Breast epithelium (tissue), 4 donors: ENCODE measurements at places on chromosomes 2 and 18.

DNA sequence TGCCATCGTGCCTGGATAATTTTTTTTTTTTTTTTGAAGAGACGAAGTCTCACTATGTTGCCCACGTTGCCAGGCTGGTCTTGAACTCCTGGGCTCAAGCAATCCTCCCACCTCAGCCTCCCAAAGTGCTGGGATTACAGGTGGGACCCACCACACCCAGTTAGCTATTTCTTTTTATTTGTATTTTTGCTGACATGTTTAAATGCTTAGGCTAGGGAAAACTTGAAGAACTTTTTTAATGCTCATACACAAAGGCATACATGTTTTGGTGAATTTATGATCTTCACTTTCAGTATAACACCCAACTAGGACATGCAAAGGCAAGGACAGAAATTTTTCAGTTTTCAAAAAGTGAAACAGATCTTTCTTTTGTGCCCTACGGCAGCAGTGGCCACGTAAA, 9.9 kb downstream of the L3MBTL4 start:
- DNase-seq = no peak

DNA sequence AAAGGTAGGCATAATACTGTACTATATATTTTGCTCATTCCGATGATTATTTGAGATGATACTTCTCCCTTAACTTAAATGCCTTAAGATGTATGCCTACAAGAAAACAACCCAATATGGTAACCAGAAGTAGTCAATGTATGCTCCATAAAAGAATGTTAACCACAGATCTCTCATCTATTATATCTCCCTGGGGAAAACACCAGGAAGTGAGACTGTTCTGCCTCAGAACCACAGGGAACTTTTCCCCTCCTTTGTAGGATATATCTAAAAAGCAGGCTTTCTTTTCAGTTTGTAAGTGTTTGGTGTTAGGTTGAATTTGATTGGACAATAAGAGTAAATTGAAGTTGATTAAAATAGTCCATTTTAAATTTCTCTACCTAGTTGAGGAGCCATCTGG, 1160.5 kb upstream of the NXPH2 start:
- DNase-seq = no peak

DNA sequence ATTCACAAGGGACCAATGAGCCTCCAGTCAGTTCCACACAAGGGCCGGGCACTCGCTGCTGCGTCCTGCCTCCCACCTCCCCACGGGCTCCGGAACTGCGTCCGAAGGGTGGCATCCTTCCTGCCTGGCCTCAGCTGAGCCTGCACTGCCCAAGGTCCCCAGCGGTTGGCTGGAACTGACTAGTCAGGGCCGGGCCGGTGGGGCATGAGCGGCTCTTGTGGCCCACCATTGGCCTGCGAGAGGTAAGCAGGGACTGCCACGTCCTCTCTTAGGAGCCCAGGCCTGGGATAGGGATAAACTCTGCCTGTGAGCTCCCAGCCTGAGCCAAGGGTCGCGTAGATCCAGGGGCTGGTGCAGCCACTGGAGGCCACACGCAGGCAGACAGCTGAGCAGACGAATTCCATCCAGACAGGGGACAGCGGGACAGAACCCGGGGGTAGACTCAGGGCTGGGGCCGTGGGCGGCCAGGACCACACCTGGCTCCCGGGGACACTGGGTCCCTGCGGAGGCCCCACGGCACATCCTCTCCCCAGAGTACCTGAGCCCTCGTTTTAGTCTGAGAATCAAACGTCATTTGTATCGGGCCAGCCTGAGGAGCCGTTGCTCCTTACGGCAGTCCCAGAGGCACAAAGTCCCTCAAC, 148.4 kb downstream of the ZNF516 start:
- no peak for DNase-seq

- no peak for DNase-seq
These were observed 70.4 kb downstream of the IL1R2 start for GRCh38 chr2:102061962-102062795.

- DNase-seq = no peak
These were observed 142.4 kb upstream of the ALPP start for GRCh38 chr2:232236200-232236599.

DNA sequence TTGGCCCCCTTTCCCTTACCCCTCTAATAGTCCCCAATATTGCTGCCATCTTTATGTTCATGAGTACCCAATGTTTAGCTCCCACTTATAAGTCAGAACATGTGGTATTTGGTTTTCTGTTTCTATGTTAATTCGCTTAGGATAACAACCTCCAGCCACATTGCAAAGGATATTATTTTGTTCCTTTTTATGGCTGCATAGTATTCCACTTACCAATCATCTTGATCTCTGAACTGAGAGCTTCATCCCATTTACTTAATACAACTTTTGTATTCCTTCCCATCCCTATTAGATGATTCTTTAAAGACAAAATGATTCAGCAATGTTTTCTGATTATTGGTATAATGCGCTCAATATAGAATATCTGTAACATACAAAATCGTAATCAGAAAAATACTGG, 36.7 kb downstream of the ARL5A start:
- no peak for DNase-seq

GRCh38 chr2:19745318-19746136, 156.3 kb downstream of the TTC32 start:
- DNase-seq = no peak

DNA sequence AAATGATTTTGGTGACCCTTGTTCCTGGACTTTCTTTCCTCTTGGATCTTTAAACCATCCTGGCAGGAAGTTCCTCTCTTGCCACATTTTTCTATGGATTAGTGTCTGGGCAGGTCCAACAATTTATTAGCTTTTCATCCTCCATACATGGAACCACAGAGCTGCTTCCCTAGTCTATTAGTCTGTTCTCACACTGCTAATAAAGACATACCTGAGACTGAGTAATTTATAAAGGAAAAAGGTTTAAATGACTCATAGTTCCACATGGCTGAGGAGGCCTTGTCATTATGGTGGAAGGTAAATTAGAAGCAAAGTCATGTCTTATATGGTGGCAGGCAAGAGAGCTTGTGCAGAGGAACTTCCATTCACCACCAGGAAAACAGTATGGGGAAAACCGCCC, 122.9 kb downstream of the DDX1 start:
- DNase-seq = no peak

GRCh38 chr18:40984856-40985255, 970.2 kb upstream of the PIK3C3 start:
- no peak for DNase-seq

- DNase-seq = no peak
These were observed 15.0 kb downstream of the PDCL3 start for GRCh38 chr2:100577777-100578176.

- no peak for DNase-seq
These were observed 190.7 kb downstream of the WDR7 start for GRCh38 chr18:56841836-56842235.

GRCh38 chr2:13770279-13770678, 862.2 kb upstream of the LRATD1 start:
- DNase-seq = no peak

- DNase-seq = no peak
These were observed 29.0 kb downstream of the PTPN4 start for GRCh38 chr2:119788752-119789151.

- peak; percentile 10 for DNase-seq
These were observed 4.6 kb downstream of the NEURL3 start for GRCh38 chr2:96500385-96501066.

- DNase-seq = no peak
These were observed 28.1 kb downstream of the EXOC6B start for GRCh38 chr2:72797740-72798139.
